ENCODE measurements at places on chromosomes 2 and 18.

DNA sequence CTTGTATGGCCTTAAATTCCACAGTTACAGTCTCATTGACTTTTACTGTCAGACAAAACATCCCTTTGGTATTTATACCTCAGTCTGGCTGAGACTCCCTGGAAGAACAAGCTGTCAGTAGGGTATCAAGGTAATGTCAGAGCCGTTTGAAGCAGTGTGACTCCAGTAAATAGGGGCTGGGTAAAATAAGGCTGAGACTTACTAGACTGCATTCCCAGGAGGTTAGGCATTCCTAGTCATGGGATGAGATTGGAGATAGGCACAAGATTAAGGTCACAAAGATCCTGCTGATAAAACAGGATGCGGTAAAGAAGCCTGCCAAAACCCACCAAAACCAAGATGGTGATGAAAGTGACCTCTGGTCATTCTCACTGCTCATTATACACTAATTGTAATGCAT is 219.5 kb upstream of the SKOR2 start:
- no peak for DNase-seq

- no peak for DNase-seq
Measured at GRCh38 chr2:212402316-212402715, 136.3 kb downstream of the ERBB4 start.

DNA sequence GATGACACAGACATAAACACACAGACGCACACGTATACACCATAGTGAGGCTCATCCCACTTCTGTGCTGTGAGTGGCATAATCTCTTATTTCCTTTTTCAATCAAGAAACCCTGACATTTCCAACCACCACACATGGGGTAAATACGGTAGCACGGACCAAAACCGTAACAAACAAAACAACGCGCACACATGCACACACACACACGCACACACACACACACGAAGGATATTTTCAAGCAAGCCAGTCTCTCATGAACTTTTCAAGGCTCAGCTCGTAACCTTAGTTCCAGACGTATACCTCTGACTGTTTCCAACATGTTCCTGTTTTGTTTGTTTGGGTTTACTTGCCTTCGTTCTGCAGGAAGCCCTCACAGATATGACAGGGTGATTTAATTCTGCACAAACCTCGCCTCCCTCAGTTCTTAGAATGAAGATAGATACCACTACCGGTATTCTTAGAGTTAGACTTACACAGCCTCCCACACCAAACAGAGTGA is 119.8 kb downstream of the BCL2 start:
- DNase-seq, result no peak

DNA sequence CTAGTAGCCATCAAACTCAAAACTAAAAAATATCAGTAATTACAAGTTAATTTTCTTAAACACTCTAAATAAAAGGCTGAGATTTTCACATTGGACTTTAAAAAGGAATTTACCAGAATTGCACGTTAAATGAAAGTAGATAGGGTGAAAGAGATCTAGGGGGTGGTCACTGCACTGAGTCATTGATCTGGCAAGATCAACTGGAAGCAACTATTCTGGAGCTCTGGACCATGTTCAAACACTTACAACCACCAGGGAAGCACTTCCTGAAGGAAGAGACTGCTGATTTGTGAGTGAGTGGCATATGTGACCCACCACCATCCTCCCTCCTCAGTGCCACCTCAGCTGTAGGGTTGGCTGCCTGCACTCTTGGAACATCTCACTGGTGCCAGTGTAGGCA is 111.8 kb downstream of the UGGT1 start:
- DNase-seq, result no peak

- no peak for DNase-seq
Measured at GRCh38 chr2:9297807-9298206, 91.2 kb downstream of the ASAP2 start.

- DNase-seq, result no peak
Measured at GRCh38 chr2:3633089-3633981, 24.7 kb upstream of the ALLC start.

- DNase-seq, result no peak
Measured at GRCh38 chr2:99159594-99159993, 4.8 kb downstream of the LIPT1 start.

DNA sequence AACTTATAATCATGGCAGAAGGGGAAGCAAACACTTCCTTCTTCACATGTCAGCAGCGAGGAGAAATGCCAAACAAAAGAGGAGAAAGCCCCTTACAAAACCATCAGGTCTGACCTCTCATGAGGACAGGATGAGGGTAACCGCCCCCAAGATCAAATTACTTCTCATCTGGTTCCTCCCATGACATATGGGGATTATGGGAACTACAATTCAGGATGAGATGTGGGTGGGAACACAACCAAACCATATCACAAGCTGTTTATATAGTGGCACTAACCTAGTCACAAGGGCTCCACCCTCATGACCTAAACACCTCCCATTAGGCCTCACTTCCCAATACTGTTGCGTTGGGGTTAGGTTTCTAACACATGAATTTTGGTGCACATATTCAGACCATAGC is 110.0 kb downstream of the OSBPL6 start:
- DNase-seq, result no peak

GRCh38 chr2:69177785-69178636 is 165.0 kb downstream of the ANTXR1 start:
- DNase-seq, result no peak

GRCh38 chr2:11222845-11223244 is 67.6 kb downstream of the SLC66A3 start:
- DNase-seq, result no peak

GRCh38 chr2:177187631-177188312 is 24.8 kb upstream of the HNRNPA3 start:
- no peak for DNase-seq

DNA sequence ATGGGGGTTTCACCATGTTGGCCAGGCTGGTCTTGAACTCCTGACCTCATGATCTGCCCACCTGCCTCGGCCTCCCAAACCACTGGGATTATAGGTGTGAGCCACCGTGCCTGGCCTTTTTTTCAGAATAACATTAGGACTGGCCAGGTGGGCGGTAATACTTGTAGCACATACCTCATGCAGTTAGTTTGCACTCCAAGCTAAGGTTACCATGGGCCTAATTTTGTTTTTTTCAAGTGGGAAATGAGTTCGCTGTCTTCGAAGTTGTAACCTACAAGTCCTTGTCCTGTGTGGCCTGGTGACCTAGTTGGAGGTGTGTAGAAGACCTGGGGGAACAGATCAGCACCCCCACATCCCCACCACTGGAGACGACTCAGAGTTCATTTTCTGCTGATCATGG is 74.8 kb downstream of the LYPD1 start:
- no peak for DNase-seq

GRCh38 chr2:176280867-176281658 is 11.8 kb downstream of the MTX2 start:
- DNase-seq, result no peak

- no peak for DNase-seq
Measured at GRCh38 chr2:96768083-96768561, 7.4 kb downstream of the CNNM4 start.

GRCh38 chr2:14756122-14756541 is 123.6 kb downstream of the LRATD1 start:
- no peak for DNase-seq

- DNase-seq, result no peak
Measured at GRCh38 chr2:239746559-239747246, 278.4 kb downstream of the NDUFA10 start.
